Hematopoietic multipotent progenitor cell treated with erythropoietin and hydrocortisone succinate and interleukin-3 and kit ligand, for 6 days (in vitro differentiated cells): ENCODE measurements at places on chromosomes 4 and X.

GRCh38 chrX:72100824-72101351 is 30.8 kb downstream of the RTL5 start:
- peak; percentile 86 for DNase-seq

GRCh38 chr4:145177511-145177905 is 2.9 kb downstream of the OTUD4 start:
- peak; percentile 29 for DNase-seq

DNA sequence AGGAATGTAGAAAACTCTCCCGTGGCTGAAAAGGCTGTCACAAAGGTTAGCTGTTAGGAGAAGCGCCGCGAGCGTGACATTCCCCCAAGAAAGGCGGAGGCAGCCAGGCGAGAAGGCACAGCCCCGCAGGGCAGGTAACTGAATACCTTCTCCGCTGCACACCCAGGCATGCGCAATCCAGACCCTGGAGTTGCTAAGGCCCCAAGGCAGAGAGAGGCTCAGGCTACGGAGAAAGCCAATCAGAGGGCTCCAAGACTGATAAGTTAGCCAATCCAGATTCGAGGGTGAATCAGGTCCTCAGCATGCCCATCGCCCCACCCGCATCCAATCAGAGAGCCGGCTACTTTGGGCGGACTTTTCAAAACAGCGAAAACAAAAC is 485 bp upstream of the CCNG2 start:
- peak; percentile 100 for DNase-seq

DNA sequence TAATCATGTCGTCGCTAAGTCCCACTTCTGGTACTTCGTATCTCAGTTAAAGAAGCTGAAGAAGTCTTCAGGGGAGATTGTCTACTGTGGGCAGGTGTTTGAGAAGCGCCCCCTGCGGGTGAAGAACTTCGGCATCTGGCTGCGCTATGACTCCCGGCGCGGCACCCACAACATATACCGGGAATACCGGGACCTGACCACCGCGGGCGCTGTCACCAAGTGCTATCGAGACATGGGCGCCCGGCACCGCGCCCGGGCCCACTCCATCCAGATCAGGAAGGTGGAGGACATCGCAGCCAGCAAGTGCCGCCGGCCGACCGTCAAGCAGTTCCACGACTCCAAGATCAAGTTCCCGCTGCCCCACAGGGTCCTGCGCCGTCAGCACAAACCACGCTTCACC is 11.3 kb downstream of the PNCK start:
- DNase-seq: peak; percentile 59

DNA sequence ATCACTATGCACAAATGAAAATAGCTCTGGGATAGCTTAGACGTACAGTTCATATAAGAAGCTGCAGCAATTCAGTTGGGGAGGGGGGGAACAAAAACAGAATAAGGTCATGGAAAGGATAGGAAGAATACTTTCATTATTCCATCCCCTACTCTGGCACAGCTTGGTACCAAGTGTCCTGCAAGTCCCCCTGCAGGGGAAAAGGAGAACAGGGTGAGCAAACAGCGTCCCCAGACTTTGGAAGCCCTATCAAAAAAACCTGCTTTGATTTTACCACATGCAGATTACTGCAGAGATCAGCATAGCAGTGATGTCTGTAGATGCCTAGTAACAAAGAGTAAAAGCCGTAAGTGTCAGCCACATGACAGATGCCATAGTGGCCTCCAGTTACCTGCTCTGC is 209.4 kb upstream of the NEIL3 start:
- DNase-seq: no peak

GRCh38 chr4:13599159-13599558 is 28.4 kb downstream of the BOD1L1 start:
- DNase-seq: peak; percentile 5

- DNase-seq: no peak
These were observed 77.4 kb upstream of the CPEB2 start for GRCh38 chr4:14924812-14925344.

- DNase-seq: no peak
These were observed 388.9 kb downstream of the PPARGC1A start for GRCh38 chr4:23500894-23501449.

GRCh38 chrX:13837290-13837745 is 20.4 kb upstream of the GPM6B start:
- DNase-seq: no peak

GRCh38 chr4:79173186-79173585 is 152.7 kb downstream of the NAA11 start:
- no peak for DNase-seq

DNA sequence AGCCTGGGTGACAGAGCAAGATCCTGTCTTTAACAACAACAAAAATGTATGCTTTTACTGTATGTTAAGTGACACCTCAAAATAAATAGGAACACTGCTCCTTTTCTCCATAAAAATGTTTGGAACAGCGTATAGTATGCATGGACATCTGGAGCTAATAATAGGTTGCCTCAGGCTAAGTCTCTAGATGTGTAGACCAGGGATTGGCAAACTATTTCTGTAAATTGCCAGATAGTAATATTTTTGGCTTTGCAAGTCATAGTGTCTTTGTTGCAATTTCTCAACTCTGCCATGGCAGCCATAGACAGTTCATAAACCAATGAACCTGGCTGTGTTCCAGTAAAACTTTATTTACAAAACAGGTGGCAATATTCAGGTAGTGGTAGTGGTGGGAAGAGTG is 76.6 kb upstream of the CBLL2 start:
- no peak for DNase-seq

GRCh38 chr4:2063557-2064275 is 4.6 kb downstream of the NAT8L start:
- no peak for DNase-seq

- no peak for DNase-seq
These were observed 13.6 kb upstream of the FREM3 start for GRCh38 chr4:143713955-143714625.

GRCh38 chr4:165177725-165178666 is 29.4 kb upstream of the KLHL2 start:
- DNase-seq: no peak

- DNase-seq: no peak
These were observed 28.3 kb downstream of the CNGA2 start for GRCh38 chrX:151762802-151763201.

DNA sequence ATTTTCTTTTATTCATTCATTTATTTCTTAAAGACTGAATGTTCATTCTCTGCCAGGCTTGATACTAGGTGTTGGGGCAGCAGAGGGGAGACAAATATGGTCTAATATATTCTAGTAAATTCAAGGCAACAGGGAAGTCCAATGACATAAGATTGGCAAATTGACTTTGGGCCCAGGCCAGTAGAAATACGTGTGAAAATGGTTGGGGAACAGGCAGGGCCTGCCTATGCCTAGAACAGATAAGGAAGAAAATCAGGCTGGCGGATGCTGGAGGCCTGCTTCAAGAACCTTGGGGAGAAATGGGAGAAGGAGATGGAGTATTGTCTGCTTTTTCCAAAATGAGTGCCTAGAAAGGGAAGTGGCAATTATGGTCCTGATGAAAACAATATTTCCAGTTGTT is 108.6 kb downstream of the RTL5 start:
- no peak for DNase-seq

- no peak for DNase-seq
These were observed 426 bp upstream of the C4orf51 start for GRCh38 chr4:145679520-145679919.

DNA sequence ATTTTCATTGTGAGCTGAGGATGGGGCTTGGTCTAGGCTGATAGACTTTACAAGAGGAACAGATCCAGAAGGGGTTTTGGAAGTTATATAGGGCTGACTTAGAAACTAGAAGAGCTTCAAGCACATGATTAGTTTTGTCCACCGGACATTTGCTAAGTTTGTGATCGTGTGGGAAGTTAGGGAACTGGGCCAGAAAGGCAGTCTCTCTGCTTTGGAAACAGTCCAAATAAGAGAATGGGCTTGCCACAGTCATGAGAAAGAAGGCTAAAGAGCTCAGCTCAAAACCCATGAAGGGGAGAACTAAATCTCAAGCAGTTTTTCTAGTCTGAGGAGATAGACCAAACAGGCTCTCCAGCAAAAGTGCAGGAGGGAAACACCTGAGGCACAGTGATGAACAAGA is 67.8 kb downstream of the ZNF674 start:
- DNase-seq: peak; percentile 7

DNA sequence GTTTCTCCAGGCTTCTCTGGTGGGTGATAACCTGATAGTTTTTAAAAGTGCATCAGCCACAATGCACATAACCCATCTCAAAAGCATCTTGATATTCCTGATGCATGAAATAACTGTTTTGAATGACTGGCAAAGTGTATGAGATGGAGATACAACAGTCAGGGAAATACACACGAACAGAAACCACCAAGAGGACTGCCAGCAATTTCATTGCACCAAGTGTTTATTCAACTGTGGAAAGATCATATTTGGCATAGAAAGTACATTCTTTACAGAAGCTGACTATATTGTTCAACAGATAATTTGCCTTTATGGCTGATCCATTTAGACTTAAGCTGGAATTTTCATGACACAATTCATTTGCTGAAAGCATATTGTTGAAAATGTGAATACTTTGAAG is 139.5 kb downstream of the SLIT2 start:
- DNase-seq: no peak

- DNase-seq: no peak
These were observed 9.8 kb upstream of the RTL5 start for GRCh38 chrX:72141372-72142004.

- DNase-seq: no peak
These were observed 20.6 kb downstream of the SH3KBP1 start for GRCh38 chrX:19866626-19867410.

- no peak for DNase-seq
These were observed 50.0 kb upstream of the SOD3 start for GRCh38 chr4:24745172-24745895.

DNA sequence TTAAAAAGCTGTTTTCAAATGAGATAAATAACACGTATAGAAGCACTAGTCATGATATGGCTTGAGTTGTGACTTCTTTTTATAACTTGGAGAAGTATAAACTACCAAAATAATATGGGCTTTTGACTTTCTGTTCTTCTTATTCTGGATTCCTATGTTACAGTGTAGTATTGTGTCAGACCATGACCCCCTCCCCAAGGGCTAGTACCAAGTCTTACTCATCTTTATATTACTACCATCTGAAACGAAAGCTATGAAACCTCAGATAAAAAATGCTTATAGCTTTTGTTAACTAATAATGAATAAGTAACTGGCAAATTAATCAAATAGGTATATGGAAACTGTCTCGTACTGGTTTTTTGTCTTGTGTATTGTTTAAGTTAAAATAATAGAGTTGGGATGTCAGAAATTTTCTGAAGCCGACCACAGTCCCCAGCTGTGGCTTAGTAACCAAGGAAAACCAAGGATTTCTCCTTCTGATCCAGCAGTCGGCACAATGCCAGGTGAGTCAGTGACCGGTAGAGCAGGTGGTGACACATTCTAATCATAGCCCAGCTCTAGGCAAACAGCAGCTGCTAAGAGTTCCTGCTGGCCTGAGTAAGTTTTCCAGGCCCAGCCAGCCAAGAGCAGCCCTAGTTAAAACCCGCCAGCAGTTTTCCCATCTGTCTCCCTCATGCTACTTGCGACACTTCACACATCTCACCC is 163.3 kb upstream of the PRDX4 start:
- no peak for DNase-seq

- DNase-seq: peak; percentile 97
These were observed 632.3 kb downstream of the PDHA2 start for GRCh38 chr4:96471956-96472867.

DNA sequence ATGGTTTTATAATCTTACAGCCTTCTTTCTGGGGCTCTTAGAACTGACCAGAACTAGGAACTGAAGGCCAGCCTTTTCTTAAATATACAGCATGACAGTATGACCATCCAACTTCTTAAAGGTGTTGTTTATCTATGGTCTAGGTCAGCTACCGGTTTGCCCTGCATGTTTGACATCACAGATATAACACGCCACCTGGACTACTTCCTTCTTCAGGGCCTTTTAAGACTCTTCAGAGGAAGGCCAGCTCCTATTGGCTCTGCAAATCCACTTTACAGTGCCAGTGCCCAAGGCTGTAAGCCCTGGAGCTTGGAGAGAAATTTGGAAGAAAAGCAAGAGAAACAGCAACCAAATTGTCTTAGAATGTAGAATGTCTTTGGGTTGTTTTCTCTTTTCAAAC is 185.5 kb downstream of the MGST2 start:
- no peak for DNase-seq

GRCh38 chr4:183142571-183143550 is 43.8 kb downstream of the WWC2 start:
- DNase-seq: peak; percentile 72

- DNase-seq: no peak
These were observed 20.9 kb upstream of the RAB40A start for GRCh38 chrX:103540145-103540544.
